ENCODE measurements at places on chromosomes 7 and 10. TPM values are rescaled to one million over a fixed set of nuclear protein-coding genes. Genes with fewer than 3 reads are reported as not detected.

DNA sequence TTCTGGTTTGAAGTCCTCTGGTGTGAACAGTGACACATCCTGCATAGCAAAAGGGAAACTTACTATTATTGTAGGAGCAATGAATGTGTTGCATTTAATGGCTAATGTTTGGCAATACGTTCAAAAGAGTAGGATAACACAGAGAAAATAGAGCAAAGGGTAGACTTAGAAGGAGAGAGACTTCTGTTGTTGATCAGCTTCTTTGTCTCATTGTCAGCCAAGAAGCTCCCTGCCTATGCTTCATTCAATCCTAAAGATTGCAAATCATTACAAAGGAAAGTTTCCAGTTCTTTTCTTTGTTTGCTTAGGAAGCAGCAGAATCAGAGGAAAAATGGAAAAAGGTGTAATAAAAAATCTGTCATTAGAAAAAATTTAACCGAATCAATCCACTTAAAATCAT lies 7.9 kb upstream of the TSPAN13 start:
- no peak for DNase-seq

DNA sequence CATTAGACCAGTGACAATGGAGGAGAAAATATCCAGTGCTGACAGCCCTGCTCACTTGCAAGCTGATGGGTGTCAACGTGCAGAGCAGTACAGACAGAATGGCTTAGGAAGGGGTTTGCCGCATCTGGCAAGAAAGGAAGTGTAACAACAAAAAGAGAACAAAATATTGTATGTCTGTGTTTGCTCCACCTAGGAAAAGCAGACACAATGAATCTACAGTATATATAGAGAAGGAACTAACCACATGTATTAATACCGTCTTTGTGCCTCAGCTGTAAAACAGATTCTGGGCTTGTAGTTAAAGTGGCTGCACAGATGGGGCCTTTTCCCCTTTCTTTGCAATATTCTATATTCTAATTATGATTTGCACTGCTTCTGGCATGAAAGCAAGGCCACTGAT lies 281.1 kb upstream of the MEOX2 start:
- DNase-seq: no peak

DNA sequence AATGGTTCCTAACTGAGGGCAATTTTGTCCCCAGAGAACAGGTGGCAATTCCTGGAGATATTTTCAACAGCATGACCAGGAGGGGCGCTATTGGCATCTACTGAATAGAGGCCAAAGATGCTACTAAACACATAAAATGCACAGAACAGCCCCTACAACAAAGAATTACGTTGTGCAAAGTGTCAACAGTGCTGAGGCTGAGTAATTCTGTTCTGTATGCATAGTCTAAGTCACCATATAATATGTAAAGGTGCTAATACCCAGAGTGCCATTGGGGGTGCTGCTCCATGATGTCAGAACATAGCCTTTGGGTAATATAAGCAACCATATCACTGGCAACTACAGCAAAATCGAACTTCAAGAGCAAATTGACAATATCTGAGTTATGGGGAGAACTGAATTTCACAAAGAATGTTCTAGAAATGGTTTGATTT lies 213.3 kb upstream of the PHYHIPL start:
- no peak for DNase-seq

DNA sequence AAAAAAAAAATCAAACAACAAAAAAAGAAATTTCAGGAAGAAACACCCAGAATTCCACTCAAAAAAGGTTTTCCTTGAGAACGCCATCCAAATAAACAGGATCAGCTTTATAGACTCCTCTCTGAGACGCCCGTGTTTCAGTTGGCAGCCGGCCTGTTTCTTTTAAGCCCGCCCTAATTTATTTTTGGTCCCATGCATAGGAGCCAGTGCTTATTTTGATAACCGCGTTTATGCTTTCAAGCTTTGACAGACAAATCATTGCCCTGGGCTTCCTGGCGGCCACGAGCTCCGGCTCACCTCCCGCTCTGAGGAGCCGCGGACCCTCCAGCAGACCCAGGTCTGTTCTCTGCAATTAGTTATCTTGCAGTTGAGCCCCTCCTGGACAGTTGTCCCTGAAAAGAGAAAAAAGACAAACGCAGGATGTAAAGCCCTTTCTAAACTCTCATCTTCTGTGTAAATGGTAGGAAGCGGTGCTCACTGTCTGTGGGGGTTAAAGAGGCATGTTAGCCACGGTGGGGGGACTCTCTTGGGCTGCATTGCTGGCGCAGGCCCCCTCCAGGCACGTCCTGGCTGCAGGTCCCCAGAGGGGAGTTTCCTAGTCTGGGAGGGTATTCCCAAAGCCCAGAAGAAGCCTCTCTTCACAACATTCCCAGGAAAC lies 22.2 kb upstream of the UNCX start:
- DNase-seq: no peak

DNA sequence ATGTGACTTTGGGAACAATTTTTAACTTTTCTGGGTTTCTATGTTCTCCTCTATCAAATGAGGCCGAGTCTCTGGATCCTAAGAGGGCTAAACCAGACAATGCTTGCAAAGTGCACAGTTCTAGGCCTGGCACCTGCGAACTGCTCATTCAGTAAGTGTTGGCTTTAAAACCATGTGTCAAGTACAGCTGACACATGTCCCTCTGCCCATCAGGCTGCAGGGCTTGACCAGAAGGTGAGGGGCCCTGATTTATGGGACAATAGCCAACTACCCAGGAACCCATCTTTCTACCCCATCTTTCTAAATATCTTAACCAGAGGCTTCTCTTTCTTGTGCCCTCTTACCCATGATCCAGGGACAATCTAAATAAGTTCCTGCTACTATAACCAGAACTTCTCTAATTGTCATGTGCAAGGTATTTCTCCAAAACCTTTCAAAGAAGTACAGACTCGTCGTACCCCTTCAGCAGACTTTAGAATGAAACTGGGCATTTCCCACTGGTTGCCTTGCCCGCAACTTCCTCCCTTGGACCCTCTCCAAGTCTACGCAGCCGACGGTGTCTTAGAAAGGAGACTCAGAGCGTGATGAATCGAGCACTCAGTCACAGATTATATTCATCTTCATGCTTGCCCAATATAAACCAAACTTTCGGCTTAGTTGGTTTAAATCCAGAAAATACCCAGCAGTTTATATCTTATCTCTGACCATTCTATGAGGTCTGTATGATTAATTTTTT lies 69.8 kb upstream of the STEAP1B start:
- peak; percentile 98 for DNase-seq

DNA sequence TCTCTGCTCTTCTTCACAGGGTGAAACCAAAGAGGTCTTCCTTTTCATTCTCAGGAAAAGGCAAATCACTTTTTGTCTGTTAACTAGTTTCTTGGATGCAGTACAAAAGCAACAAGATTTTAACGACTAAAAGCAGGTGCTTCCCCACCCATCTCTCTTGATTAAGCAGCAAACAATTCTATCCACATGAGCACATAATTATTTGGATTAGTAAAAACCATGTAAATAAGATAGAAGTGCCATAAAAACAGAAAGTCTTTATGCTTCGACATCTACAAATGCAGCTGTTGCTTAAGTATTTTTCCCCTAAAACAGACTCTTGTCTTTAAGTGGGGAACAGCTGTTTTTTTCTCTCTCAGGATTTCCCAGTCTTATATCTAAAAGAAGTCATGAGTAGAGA lies 37.4 kb downstream of the USP54 start:
- DNase-seq: no peak

GRCh38 chr7:97128736-97129135 lies 11.2 kb downstream of the SDHAF3 start:
- no peak for DNase-seq

GRCh38 chr10:30219971-30220751 lies 128.9 kb downstream of the MTPAP start:
- peak; percentile 30 for DNase-seq

GRCh38 chr10:122336332-122336731 lies 38.2 kb upstream of the PLEKHA1 start:
- DNase-seq: no peak

GRCh38 chr10:73645251-73645650 lies 4.0 kb upstream of the MYOZ1 start:
- no peak for DNase-seq

- no peak for DNase-seq
These were observed 69.2 kb upstream of the PPP2R2D start for GRCh38 chr10:131831561-131831960.

DNA sequence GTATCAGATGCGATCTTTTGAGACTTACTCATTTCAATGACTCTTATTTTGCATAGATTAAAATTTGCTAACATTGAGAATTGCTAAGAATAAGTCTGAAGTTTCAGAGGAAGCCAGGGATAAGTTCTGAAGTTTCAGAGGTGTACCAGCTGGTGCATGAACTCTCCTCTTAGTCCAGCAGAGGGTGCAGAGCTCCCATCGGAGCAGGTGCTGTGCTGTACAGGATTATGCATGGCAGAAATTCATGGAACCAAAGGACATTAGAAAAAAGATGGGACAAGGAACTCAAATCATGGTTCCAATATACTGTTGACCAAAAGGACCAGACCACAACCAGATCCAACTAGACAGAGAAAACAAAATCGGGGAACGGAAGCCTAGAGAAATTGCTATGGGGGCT lies 41.9 kb downstream of the MGAM2 start:
- peak; percentile 59 for DNase-seq

- DNase-seq: no peak
These were observed 10.7 kb downstream of the IKZF5 start for GRCh38 chr10:122997864-122998263.

DNA sequence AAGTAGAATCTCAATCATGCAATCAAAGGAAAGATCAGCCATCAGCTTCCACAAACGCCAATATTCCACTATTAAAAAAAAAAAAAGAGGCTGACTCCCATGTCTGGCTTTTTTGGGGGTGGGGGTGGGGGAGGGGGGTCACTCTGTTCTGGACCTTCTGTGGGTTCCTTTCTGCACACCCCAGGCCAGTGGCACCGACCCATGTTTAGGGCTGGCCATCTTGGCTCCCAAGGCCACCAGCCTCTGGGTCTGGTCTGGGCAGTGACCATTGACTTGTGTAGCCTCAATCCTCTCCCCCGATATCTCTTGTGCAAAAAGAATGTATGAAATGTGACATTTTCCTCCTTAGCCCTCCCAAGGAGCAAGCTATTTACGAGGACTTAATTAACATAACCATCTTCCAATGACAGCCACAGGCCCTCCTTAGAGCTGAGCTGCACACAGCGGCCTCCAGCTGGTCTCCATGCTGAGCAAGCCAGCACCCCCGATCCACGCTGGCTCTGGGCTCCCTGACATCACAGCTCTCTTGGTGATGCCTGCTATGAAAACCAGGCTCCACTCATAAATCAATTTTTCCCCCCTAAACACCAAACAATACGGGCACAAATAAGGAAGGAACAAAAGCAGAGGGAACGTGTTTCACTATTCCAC lies 100.1 kb downstream of the ZRANB1 start:
- no peak for DNase-seq

DNA sequence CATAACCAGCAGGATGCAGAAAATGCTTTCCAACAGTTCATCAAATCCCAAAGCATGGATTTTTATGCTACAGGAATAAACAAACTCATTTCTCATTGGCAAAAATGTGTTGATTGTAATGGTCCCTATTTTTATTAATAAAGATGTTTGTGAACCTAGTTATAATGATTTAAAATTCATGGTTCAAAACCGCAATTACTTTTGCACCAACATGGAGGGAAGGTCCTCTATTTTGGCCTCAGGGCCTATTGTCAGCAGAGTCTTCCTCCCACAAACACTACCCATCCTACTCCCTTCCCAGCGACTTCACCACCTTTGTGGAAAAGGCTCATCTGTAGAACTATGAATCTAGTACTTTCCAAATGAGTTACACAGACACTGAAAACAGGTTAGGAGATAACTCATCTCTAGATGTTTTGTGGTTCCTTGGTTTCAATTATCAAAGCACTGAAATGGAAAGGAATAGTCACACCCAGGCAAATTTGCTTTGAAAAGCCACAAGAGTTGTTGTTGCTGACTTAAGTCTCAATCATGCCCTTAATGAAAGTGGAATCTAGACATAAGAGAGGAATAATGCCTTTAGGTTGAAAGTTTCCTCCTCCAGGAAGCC lies 59.4 kb upstream of the FRMD4A start:
- no peak for DNase-seq

- no peak for DNase-seq
These were observed 17.6 kb downstream of the PTN start for GRCh38 chr7:137325927-137326326.

DNA sequence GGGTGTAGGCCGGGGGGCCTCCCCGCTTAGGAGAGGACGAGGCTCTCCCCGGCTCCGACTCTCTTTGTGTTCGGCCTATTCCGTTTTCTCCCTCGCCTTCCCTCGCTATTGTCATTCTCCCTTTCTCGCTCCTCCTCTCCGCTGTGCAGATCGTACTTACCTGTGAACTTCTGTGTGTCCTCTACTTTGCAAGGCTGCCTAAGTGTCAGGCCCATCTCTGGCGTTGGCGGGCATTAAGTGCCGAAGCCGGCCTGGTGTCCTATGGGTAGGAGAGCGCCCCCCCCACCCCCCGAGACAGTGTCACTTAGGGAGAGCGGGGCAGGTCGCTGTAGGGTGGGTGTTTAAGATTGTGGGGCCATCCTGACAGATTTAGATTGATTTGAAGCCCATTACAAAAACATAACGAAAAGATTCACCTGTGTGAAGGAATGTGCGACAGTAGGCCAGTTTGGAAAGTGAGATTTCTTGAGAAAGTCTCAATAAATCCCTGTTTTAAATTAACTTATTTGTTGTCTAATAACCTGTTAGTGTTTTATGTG lies 579 bp downstream of the RBM33 start:
- peak; percentile 49 for DNase-seq

- no peak for DNase-seq
These were observed 167.1 kb upstream of the INHBA start for GRCh38 chr7:41869997-41870396.

DNA sequence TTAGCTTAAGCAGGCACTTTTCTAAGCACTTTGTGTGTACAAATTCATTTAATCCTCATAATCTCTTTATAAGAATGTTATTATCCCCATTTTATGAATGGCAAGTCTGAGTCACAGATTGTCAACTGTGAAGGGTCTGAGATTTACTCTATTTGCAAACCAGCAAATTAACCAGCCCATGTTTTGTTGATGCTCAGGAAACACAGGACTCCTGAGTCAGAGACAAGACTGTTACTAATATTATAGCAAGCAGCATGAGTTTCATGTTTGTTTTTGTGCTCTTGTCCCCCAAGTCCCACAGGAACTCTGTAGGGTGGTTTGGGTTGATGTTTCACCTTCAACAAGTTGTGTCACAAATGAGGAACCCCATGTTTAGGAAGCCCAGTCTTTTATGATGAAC lies 182.0 kb upstream of the PPP1R3A start:
- no peak for DNase-seq

AGAP5 gene
- 1.8 TPM for total RNA-seq

CDK14 gene
- total RNA-seq: 14.1 TPM

TAS2R41 gene
- total RNA-seq: not detected

CPEB3 gene
- total RNA-seq: 0.46 TPM

SPDYE5 gene
- total RNA-seq: not detected

CNNM1 gene
- total RNA-seq: 3.0 TPM

NYAP1 gene
- not detected for total RNA-seq

DGKB gene
- 0.11 TPM for total RNA-seq

PNLIPRP2 gene
- total RNA-seq: not detected

MPP7 gene
- total RNA-seq: 2.0 TPM

PODXL gene
- total RNA-seq: 27.8 TPM

TRIM50 gene
- not detected for total RNA-seq

ITPRID1 gene
- not detected for total RNA-seq

ARMC3 gene
- not detected for total RNA-seq
